ENCODE measurements at places on chromosomes 1 and 21.

- DNase-seq, result no peak
- no peaks in the 10 kb centered on the region for H3K4me1 ChIP-seq
- no peak overlapping the region for H3K27ac ChIP-seq
- H3K27me3 ChIP-seq, result no peaks in the 10 kb centered on the region
- no peaks in the 10 kb centered on the region for H3K36me3 ChIP-seq
These were observed 40.1 kb upstream of the CXADR start for GRCh38 chr21:17472592-17473271.

DNA sequence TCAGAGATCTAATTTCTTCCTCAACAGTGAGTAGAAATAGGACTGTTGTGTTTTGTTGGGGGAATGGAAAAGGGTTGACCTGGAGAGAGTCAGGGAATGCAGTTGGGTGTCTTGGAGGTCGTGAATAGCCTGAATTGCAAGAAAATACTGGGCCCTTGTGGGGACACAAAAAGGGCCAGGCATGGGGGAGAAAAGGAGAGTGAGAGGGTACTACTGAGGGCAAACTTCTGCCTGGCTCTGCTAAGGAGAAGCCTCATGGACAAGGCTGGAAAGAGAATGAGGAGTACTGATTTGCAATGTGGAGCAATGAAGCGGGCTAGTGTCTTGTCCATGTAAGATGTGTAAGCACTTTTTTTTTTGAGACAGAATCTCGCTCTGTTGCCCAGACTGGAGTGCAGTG, 96.2 kb upstream of the IRF2BP2 start:
- H3K4me3 ChIP-seq, result no peak overlapping the region
- no peaks in the 10 kb centered on the region for H3K27me3 ChIP-seq
- no peak overlapping the region for H3K27ac ChIP-seq
- peaks cover 9% of the 10 kb centered on the region for H3K4me1 ChIP-seq

- H3K4me1 ChIP-seq, result 0 out of 2 replicates have a peak, but pooled peaks cover 4% of the 10 kb centered on the region
- H3K4me3 ChIP-seq, result no peak overlapping the region
- H3K27ac ChIP-seq, result no peak overlapping the region
- no peak for DNase-seq
- H3K27me3 ChIP-seq, result peaks cover 26% of the 10 kb centered on the region
- H3K36me3 ChIP-seq, result no peaks in the 10 kb centered on the region
These were observed 3.6 kb downstream of the L1TD1 start for GRCh38 chr1:62198069-62198780.

DNA sequence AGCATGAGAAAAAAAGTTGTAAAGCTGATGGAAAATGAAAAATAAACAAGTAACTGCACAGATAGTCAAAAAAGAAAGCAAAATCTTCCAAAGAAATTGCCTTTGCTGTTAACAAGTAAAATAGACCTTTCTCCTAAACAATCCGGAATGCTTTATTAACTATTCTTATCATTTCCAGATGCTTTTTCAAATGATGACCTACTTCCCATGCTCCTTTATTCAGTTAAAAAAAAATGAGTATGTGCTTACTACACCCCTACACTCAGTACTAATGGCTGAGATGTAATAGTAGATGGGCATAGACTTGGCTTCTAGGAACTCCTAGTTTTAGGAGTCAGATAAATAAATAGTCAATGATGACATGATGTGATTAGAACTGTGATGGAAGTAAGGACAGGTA, 108.5 kb downstream of the NIBAN1 start:
- no peaks in the 10 kb centered on the region for H3K27me3 ChIP-seq
- peaks cover 15% of the 10 kb centered on the region for H3K4me1 ChIP-seq
- no peak overlapping the region for H3K4me3 ChIP-seq
- H3K36me3 ChIP-seq, result no peaks in the 10 kb centered on the region
- no peak overlapping the region for H3K27ac ChIP-seq
- DNase-seq, result no peak

DNA sequence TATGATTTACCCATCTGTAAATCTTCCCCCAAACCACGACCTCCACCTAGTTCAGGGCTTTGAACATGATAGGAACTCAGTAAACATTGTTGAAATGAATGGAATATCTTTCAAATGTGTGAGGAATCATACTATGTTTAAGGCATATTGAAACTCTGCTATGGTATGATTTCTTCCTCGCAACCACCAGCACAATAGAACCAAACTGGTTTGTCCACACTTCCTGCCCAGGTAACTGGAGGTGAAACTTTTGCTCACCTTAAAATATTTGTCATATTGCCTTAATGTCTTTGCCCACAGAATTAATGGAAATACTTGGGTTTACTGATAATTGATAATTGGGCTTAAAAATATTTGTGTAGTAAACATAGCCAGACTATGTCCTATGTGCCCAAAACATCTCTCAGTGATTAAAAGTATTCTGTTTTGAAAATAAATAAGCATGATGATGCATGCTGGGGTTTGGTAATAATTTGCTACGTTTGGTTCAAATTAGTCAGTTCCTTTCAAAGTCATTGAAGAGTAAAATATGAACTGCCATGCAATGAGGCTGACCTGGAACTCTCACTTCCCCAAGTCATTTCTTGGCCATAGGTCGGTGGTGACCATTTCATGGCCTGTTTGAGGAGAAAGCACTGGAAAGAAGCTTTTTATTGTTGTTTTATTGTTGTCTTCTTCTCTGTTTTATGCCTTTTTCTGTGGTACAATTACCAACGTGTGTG, 73.3 kb downstream of the TNFSF18 start:
- H3K4me1 ChIP-seq, result peaks cover 36% of the 10 kb centered on the region
- DNase-seq, result peak; percentile 55
- H3K27me3 ChIP-seq, result no peaks in the 10 kb centered on the region
- peak overlapping the region; percentile 69 for H3K27ac ChIP-seq
